NCI-H446 treated with DMSO at 0.1 percent for 48 hours (cell line): ENCODE measurements at places on chromosomes 12 and 14.

- no peak for DNase-seq
Observed at GRCh38 chr14:94547726-94548125, 13.5 kb upstream of the SERPINA4 start.

DNA sequence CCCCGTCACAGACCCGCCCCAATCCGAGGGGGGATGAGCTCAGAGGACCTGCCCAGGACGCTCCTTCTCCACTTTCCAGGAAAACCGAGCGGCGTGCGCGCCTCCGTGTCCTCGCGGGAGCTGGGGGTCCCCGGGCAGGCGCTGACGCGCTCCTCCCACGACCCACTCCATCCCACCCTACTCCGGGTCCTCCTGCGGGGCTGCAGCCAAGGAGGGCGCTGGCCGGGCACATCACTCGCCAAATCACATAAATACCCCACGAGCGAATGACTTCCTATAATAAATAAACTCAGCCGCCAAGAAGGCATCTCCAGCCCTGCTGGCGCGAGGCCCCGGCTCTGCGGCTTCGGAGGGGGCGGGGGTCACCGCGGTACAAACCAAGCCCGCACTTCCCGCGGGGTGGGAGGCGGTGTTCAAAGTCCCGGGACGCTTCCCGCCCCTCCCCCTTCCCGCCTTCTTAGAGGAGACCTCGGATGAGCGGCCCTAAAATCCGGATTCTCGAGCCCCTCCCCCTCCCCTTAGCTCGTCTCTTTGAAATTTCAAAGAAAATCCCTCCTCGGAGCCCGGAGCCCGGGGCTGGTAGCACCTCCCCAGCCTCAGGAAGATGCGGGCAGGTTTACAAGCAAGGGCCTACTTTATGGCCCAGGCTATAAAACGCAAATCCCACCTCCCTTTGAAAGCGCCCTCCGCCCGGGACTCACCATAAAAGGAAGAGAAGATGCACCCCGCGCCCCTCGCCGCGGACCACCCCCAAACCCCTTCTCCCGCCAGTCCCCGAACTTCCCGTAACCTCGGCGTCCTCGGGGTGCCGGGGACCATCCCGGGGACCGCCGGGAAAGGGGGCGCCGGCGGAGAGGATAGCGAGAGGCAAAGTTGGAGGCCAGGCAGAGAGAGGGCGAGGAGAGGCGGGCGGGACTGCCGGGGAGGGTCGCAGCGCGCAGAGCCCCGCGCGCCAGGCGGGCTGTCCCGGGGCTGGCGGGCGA, 712 bp upstream of the FZD10 start:
- no peak for DNase-seq

DNA sequence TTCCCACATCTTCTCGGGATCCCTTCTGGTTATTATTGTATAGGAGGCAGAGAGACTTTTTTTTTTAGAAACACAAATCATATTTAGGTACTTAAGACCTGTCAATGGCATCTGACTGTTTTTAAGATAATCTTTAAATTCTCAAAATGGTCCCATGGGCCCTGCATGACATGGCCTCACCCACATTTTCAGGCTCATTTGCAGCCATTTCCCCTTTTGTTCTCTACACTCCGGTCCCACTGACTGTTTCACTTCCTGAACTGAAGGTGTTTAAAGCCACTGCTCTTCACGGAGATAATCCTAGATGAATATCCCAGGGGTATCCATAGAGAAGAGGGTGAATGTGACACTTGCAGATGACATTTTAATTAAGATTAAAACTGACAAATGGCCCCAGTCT, 12.3 kb upstream of the C12orf71 start:
- DNase-seq, result no peak

GRCh38 chr12:31591380-31591901, 505 bp upstream of the DENND5B start:
- no peak for DNase-seq

DNA sequence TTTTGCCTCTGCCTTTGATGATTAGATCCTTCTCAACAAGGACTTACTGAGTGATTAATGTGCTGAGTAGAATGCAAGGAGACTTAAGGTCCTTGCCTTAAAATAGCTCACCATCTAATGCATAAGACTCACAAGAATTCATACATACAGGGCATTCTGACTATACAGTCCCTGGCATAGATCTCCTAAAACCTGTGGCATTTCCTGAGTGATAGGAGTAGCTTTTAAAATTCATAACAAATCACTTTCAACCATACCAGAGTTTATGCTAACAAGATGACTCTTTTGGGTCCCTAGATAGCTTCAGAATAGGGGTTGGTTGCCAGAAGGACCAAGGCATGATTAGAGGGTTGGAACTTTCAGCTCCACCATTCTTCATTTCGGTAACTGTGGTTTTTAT, 48.8 kb downstream of the STXBP6 start:
- no peak for DNase-seq

GRCh38 chr12:46445551-46446235, 73.1 kb upstream of the SLC38A2 start:
- no peak for DNase-seq

- no peak for DNase-seq
Observed at GRCh38 chr12:64701283-64701682, 57.9 kb downstream of the GNS start.

- DNase-seq, result no peak
Observed at GRCh38 chr12:120643574-120643973, 3.1 kb downstream of the CABP1 start.

- no peak for DNase-seq
Observed at GRCh38 chr14:58048219-58048618, 103.8 kb downstream of the ARMH4 start.

DNA sequence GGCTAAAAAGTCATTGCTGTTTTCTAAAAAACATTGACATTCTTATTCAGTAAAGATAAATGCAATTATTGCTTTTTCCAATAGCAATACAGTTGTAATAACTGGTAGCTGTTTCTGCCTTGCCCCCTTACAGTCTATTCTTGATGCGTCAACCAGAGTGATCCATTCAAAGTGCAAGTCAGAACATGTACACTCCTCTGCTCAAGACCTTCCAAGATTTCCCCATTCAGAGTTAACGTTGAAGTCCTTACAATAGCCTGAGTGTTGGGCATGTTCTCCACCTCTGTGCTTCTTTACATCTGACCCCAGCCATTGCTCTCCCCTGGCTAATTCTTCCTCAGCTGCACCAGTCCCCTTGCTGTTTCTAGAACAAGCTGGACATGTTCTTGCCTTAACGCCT, 24.3 kb downstream of the VRK1 start:
- peak; percentile 72 for DNase-seq

- no peak for DNase-seq
Observed at GRCh38 chr12:66049538-66050282, 80.8 kb downstream of the LLPH start.

DNA sequence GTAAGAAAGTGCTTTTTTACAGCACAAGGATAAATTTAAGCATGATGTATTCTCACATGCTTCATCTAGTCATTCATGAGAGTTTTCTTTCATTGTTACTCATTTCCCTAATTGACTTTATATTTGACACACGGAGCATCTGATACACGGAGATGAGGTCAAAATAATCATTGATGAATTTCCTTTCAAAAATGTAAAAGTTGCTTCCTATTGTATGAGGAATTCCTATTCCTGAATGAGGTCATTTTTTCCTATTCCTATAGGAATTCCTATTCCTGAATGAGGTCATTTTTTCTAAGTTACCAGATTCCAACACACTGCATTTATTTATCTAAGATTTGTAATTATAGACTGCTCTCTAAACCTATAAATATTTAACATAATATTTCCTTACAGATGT, 316.7 kb upstream of the KITLG start:
- DNase-seq, result no peak

- no peak for DNase-seq
Observed at GRCh38 chr12:25276199-25276937, 25.6 kb upstream of the KRAS start.

GRCh38 chr14:94679937-94680861, 68.0 kb downstream of the SERPINA3 start:
- DNase-seq, result no peak

DNA sequence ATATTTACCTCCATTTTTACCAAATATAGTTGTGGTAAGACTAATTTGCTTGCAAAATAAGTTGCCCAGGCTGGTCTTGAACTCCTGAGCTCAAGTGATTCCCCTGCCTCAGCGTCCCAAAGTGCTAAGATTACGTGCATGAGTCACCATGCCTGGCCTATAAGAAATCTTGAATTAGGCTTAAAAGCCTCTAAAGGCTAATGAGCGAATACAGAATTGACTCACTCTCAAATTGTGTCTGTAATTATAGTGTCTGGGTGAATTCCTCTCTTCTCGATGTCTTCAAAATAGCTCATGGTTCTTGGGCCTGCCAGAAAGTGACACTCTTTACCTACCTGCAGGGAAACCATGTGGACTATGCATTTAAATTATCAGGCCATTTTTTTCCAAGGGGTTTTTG, 403.5 kb downstream of the SLC16A7 start:
- no peak for DNase-seq

DNA sequence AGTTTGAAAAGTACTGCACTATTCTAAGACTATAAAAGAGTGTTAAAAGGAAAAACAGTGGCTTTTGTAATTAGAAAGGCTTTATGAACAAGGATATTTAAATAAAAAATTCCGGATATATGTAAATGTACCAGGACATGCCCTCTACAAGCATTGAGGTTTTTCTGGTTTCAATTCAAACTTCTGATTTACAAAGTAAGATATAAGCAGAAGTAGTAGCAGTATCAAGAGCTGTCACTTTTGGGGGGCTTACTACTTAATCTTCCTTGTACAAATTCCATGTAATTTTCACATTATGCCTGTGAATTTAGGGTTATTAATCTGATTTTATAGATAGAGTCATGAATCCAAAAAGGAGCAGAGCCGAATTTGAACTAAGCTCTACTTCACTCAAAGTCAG, 170.3 kb upstream of the ATP2B1 start:
- no peak for DNase-seq

DNA sequence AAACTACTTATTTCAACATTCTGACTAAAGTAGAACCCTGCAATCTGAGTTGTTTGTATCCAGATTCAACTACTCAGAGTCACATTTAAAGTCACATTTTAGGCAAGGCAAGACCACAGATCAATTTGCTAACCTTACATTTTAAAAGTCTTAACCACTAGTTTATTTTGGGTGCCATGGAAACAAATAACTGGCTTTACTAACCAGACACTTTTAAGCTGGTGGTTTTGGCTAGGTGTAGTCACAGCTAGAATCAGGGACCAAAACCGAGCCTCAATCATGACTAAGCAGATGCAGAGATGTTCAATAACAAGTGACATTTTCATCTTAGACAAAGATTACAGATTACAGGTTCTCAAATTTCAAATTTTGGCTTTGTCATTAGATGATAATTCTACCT, 115.3 kb downstream of the PDE6H start:
- no peak for DNase-seq

GRCh38 chr12:51480978-51481377, 56.3 kb downstream of the SLC4A8 start:
- DNase-seq, result no peak

GRCh38 chr12:6641131-6641530, 5.4 kb upstream of the LPAR5 start:
- no peak for DNase-seq

DNA sequence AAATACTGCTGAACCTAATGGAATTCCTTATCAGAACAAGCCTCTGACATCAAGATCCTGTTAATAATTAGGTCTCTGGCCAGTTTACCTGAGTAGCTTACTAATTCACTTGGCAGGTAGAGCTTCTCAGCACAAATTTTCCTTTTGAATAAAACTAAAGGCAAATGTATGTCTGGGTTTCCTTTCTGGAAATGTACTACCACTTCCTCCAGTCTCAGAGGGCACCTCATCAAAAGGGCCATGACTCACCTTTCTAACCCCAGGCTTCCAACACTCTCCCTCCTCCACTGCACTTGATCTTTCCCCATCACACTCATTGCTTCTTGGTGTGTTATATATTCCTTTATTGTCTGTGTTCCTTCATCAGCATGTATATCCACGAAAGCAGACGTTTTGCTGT, 90.5 kb downstream of the SLC2A13 start:
- DNase-seq, result no peak

- peak; percentile 87 for DNase-seq
Observed at GRCh38 chr14:95460647-95461478, 55.6 kb downstream of the SYNE3 start.

DNA sequence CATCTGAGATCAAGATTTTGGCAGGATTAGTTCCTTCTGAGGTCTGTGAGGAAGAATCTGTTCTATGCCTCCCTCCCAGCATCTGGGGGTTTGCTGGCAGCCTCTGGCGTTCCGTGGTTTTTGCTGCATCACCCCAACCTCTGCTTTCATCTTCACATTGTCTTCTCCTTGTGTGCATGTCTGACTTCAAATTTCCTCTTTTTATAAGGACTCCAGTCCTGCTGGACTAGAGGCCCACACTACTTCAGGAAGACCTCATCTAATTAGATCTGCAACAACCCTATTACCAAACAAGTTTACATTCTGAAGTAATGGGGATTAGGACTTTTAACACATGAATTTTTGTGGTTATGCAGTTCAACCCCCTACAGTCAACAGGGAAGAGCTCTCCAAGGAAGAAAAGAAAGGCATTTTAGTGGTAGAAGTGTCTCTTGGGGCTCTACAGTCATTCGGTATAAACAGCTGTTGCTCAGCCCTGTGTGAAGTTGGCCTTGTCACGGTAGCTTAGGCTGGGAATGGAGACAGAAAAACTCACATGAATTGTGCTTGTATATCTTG, 89.7 kb downstream of the CAND1 start:
- DNase-seq, result no peak

DNA sequence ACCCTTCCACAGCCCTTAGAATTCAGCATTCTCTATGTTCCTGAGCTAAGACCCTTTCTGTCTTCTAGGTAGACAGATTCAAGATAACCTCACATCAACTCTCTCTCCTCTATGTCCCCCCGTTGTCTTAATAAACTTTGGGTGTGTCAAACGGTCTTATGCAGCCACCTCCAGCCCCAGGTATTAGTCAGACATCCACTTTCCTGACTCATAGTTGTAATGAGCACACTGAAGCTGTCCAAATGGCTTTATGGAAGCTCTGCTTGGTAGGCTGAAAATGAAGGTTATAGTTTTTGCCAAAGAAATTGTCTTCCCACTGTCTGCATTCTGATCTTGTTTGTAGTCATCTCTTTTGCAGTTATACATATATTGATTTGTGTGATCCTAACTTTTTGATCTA, 482.0 kb downstream of the RMST start:
- DNase-seq, result no peak

DNA sequence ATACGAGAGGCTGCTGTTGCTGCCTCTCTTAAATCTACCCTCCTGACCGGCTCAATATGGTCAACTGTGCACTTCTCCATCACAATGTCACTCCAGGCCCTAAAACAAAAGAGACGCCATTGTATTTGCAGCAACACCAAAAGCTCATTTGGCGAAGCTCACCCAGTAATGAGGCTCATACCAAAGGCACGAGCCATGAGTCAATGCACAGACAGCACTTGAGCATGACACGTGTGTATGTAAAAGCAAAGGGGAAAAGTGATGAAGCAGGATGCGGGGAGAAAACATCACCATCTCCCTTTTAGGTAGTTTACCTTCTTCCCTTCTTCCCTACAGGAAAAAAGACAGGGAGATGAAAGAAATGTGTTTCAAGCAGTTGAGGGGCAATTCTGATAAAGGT, 150.3 kb downstream of the FOXN3 start:
- DNase-seq, result no peak

- DNase-seq, result no peak
Observed at GRCh38 chr12:65335981-65336380, 57.5 kb downstream of the MSRB3 start.
